ENCODE measurements at places on chromosomes 12 and 14. TPM values are rescaled to one million over a fixed set of nuclear protein-coding genes. Genes with fewer than 3 reads are reported as not detected.

DNA sequence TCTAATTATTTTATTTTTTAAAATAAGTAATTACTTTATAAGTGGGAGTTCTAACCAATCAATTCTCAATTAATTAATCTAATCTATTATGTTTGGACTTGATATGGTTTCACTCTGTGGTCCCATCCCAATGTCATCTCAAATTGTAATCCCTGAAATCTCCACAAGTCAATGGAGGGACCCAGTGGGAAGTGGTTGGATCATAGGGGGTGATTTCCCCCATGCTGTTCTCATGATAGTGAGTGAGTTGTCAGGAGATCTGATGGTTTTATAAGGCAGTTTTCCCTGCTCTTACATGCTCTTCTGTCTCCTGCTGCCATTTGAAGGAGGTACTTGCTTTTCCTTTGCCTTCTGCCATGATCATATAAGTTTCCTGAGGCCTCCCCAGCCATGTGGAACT is 836.1 kb downstream of the GALC start:
- DNase-seq, result no peak

Gene PLEKHD1
- total RNA-seq, result not detected

- DNase-seq, result no peak
Measured at GRCh38 chr14:90383731-90384542, 12.9 kb upstream of the CALM1 start.

Gene ESR2
- 0.07 TPM for total RNA-seq

Gene LTA4H
- 137 TPM for total RNA-seq

Gene SOAT2
- not detected for total RNA-seq

DNA sequence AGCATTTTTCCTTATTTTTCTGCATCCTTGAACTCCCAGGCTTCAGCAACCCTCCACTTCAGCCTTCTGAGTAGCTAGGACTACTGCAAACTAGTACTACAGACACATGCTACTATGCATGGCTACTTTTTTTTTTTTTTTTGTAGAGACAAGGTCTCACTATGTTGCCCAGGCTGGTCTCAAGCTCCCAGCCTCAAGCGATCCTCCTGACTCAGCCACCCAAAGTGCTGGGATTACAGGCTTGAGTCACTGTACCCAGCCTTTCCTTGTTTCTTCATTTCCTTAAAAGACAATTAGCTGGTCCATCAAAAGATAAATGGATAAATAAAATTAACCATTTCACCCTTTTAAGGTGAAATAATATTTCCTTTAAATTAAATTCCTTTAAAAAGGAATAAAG is 205.8 kb downstream of the SPTSSA start:
- no peak for DNase-seq

Gene MYH6
- total RNA-seq, result not detected

Gene SLC25A47
- not detected for total RNA-seq

GRCh38 chr14:74239848-74240793 is 872 bp downstream of the VSX2 start:
- DNase-seq, result no peak

GRCh38 chr14:77638771-77639171 is 22.3 kb upstream of the SPTLC2 start:
- DNase-seq, result no peak

Gene KRT85
- not detected for total RNA-seq

GRCh38 chr14:69620211-69620611 is 8.8 kb downstream of the SUSD6 start:
- no peak for DNase-seq

DNA sequence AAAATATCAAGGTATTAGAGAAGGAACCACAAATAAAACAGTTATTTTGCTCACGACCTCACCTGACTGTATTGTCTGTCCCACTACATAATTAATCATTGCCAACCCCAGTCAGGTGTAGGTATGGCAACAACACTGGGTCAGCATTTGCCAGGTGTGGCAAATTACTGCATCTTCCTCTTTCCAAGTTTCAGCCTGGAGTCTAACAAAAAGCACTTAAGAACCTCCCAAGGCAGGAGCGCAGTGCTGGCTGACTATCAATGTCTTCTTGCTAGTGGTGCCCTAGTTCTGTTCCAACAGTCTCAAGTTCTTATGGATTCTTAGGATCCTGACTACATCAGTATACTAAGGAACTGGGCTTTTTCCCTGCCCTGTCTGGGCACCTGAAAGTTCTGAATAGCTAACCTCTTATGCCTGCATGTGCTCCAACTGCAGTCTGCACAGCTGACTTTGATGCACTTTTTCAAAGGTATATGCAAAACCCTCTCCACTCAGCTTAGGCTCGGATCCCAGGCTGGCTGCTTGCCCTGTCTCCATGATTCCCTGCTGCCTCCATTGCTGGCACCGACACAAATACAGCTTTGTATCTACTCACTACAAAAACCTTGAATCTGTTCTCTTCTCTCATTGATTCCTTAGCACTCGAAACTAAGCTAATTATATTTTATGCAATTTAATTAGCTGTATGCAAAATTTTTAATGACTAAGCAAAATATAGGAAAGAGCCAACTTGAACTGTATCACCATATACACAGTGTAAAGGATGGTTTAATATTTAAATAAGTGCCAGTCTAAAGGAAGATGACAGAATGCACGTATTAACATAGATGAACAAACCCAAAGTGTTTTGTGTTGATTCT is 113.3 kb downstream of the PRKD1 start:
- no peak for DNase-seq

- no peak for DNase-seq
Measured at GRCh38 chr14:99255621-99256482, 16.1 kb downstream of the BCL11B start.

DNA sequence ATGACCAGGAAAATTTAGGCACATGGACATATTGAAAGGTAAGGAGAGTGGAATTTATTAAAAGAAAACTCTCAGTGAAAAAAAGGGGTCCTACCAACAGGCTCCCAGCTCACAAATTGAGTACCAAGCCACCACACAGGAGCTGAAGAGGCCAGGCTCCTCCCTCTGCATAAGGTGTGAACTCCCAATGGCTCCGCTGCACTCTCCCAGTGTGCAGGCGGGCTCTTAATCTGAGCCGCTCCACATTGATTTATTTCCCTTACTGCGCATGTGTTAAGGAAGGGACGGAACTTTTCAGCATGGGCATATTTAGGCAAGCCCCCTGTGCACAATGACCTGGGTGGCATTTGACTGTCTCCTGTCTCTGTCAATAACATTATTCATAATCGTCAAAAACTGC is 68.6 kb upstream of the PLEKHG7 start:
- DNase-seq, result no peak

- DNase-seq, result no peak
Measured at GRCh38 chr12:112346194-112346593, 36.0 kb downstream of the HECTD4 start.

GRCh38 chr12:27534060-27534764 is 10.2 kb downstream of the PPFIBP1 start:
- no peak for DNase-seq

DNA sequence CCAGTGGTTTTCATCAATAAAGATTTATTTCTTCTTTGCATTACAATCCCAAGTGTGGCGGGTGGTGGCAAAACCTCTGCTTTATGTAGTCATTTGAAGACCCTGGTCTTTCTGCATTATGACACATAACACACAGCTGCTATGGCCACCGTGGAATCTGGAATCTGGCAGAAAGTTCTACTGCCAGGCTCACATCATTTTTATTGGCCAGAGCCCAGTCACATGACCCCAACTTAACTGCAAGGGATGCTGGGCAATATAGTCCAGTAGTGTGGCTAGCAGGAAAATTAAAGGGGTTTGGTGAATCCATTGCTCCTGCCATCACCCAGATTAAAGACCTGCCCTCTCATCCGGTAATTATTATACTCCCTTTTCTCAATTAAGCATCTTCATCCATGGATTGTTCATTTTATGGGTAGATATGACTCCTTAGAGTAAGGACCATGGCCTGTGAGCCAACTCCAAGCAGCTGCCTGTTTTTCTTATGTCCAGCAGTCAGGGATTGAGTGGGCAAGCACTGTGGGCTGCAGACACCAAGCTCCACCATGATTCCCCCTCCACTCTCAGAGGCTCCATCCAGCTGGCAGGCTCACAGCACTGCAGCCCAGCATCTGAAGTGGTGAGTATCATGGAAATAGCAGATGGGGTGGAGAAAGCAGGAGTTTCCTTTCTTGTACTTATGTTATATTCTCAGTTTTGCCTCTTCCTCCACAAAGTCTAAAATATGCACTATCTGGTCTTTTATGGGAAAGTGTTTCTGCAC is 1030.7 kb downstream of the AACS start:
- DNase-seq, result no peak

Gene ETFBKMT
- 1.0 TPM for total RNA-seq

Gene RFX4
- total RNA-seq, result not detected

GRCh38 chr12:69417231-69417630 is 53.0 kb upstream of the FRS2 start:
- no peak for DNase-seq

GRCh38 chr12:129052373-129052772 is 199.1 kb downstream of the GLT1D1 start:
- no peak for DNase-seq

DNA sequence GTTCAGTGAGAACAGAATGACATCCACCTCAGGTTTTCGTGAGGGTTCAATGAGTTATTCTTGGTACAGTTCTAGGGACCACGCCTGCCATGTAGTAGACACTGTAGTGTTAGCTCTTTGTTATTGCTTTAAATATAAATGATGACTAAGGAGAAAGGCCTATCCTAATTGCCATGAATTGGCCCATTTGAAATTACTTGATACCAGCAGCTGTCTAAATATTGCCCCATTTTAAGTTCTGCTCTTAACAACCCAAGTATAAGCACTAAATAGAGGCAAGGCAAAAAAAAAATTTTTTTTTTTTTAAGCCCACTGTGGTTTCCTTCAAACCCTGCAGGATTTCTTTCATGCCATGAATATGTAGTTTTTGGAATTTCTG is 84.5 kb downstream of the BORCS5 start:
- DNase-seq, result no peak

GRCh38 chr12:63382930-63383329 is 231.9 kb upstream of the AVPR1A start:
- DNase-seq, result no peak

Gene KRT2
- not detected for total RNA-seq

DNA sequence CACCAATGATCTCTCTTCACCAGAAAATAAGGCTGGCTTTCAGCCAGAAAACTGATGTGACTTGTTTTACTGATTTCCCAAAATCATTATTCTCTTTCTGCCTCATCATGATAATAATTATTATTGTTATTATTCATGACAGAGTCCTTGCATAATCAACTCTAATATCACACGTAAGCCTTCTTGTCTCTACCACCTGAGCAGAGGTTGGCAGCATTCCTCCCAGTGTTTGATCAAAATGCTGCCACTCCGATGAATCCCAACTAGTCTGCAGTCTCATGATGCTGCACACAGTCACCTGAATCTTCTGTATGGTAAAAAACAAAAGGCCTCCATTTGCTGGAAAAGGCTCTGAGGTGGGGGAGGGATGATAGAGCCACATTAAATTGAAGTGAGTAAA is 105.7 kb upstream of the PLEKHG7 start:
- DNase-seq, result no peak

Gene CD27
- total RNA-seq, result not detected

GRCh38 chr12:99722690-99723486 is 75.3 kb downstream of the GARIN6 start:
- DNase-seq, result no peak

Gene CCDC177
- total RNA-seq, result not detected

DNA sequence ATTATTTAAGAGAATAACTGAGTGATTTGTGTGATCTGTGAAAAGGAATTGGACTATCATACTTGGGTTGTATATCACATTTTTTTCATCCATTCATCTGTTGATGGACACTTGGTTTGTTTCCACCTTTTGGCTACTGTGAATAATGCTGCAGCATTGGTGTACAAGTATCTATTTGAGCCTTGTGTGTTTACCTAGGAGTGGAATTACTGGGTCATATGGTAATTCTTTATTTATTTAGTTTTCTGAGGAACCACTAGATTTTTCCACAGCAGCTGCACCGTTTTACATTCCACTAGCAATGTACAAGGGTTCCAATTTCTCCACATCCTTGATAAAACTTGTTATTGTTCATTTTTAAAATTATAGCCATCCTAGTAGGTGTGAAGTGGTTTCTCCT is 56.1 kb downstream of the APAF1 start:
- DNase-seq, result no peak

DNA sequence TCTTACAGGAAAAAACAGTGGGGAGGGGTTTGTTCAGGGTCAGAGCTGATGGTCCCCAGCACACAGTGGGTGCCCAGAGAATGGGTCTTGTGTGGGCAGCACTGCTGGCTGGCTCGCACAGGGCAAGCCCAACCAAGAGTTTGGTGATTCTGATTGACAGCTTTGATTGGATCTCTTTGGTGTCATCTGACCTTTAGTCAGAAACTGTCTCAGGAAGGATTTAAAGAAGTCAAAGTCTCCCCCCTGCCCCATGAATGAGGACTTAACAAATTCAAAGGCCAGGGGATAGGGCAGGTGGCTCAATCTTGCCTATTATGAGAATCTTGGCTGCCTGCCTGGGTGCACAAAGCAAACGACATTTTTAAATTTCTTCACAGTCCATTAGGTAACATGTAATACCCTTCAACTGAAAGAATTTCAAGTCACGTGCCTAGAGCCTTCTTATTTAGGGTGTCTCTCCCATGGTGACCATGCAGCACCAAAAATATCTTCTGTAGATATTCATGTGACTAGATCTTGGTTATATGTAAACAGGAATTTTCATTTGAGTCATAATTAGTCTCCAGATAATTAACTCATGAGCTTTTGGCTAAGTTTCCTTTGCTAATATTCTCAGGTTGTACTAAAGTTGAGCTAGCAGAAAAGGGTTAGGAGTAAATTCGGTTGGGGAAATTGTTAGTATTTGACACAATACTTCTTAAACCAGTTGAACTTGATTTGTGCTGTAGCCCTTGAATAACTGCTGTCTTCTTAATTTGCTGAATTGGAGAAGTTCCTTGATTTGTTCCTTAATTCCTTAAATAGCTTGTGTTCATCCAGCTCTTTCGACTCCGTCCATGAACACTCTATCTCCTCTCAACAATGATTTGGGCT is 54.5 kb upstream of the HECTD1 start:
- DNase-seq, result no peak

DNA sequence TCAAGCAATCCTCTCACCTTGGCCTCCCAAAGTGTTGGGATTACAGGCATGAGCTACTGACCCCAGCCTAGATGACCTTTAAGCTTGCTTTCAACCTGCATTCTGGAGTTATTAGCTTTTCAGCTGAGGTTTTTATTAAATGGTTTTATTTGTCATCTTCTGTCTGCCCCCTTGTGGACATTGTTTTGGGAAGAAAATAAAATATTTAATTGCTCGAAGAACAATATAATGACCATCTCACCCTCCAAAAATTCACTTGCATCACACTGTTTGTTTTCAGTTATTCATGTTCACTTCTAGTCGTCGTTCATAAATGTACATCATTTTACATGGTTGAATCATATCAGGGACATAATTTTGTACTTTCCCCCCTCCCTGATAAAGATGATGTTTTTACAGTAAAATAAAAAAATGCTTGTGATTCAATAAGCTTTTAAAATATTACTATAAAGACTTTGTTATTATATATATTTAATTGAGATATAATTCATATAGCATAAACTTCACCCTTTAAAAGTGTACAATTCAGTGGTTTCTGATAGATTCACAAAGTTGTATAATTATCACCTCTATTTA is 10.1 kb upstream of the SPATS2 start:
- no peak for DNase-seq
